ENCODE measurements at places on chromosomes 4 and X. TPM values are rescaled to one million over a fixed set of nuclear protein-coding genes. Genes with fewer than 3 reads are reported as not detected.

DNA sequence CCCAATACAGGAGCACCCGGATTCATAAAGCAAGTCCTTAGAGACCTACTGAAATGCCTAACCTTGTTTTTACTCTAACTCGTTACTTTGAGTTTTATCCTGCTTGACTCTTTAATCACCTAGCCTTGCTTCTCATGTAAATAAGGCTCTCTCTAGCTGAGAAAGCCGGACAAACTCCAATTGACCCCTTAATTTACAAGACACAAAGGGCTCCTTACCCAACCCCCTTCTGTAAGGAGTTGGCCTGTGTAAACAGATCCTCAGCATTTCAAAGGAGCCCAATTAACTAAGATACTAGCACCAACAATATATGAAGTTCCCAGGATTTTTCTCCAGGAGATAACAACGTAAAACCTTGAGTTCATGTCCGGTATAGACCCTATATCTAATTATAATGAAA lies 61.7 kb downstream of the CT47B1 start:
- DNase-seq: no peak

The GPR119 gene
- total RNA-seq: 0.50 TPM

The TMEM271 gene
- 1.7 TPM for total RNA-seq

- no peak for DNase-seq
Observed at GRCh38 chr4:76504613-76505465, 69.8 kb downstream of the SHROOM3 start.

GRCh38 chr4:19167311-19167710 lies 1084.4 kb upstream of the SLIT2 start:
- no peak for DNase-seq

GRCh38 chr4:187480146-187481145 lies 515.1 kb upstream of the ZFP42 start:
- DNase-seq: peak; percentile 32

The CFAP299 gene
- 18.1 TPM for total RNA-seq

The MAGEE2 gene
- 0.12 TPM for total RNA-seq

- DNase-seq: no peak
Observed at GRCh38 chrX:25004485-25005032, 11.2 kb downstream of the ARX start.

- no peak for DNase-seq
Observed at GRCh38 chr4:173866322-173867026, 336.4 kb upstream of the HAND2 start.

Data from testis (tissue), 5 donors.